ENCODE measurements at places on chromosomes 4 and X.

GRCh38 chrX:67779099-67779498 lies 235.3 kb downstream of the AR start:
- no peak for ATAC-seq

GRCh38 chr4:122577808-122578781 lies 42.8 kb downstream of the IL21 start:
- no peak for ATAC-seq

DNA sequence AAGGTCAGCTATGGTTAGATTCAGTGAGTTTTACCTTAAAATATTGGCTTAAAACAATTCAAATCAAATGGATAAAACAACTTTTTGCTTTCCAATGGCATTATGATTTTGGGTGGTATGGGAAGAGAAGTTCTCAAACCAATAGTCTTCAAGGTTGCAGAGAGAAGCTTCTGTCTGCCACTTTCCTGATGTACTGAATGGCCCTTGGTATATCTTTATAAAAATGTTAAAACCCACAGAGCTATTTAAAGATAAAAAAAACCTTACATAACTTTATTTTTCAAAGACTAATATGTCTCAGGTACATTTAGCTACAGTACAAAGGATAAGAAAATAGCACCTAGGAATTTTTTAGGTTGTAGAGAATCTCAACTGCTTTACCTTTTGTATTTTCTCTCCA lies 6.9 kb downstream of the FGA start:
- ATAC-seq = no peak

DNA sequence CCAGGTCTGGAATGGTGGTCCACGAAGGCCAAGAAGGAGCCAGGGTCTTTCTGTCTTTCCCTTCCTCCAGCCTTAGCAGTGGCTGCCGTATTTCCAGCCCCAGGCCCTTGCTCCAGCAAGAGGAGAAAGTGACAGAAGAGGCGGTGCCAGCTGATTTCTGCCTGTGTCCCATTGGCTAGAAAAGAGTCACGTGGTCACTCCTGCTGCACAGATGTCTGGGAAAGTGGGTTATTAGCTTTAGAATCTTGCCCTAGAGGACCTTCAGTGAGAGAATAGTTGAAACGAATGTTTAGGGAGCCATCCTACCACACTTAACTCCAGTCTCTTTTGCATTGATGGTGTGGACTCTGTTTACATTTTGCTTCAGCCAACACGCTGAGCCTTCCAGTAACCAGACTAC lies 99.3 kb upstream of the BCOR start:
- ATAC-seq = no peak

DNA sequence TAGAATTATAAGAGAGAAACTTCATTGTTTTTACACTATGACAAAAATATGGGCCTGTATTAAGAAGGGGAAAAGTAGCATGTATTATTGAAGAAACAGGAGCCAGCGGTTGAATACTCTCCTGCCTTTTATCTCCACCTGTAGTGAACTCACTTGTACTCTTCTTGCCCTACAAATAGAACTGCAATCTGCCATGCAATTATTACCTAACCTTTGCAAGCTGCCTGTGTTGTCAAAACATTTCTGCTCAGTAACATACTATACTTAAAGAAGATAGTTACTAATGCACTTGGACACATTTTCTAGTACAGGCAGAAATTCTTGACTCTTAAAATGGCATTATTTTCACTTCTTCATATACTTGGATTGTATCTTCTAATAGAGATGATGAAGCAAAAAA lies 818.4 kb upstream of the GRID2 start:
- ATAC-seq = no peak

- no peak for ATAC-seq
Observed at GRCh38 chrX:100687546-100687945, 43.5 kb downstream of the SRPX2 start.
